ENCODE measurements at places on chromosomes 1 and 21. TPM values are rescaled to one million over a fixed set of nuclear protein-coding genes. Genes with fewer than 3 reads are reported as not detected.

HES2 gene
- 4.3 TPM for total RNA-seq

SLC35D1 gene
- 15.3 TPM for total RNA-seq

LCE2A gene
- total RNA-seq, result 0.79 TPM

MTF1 gene
- 3.5 TPM for total RNA-seq

GPR161 gene
- total RNA-seq, result 26.4 TPM

HMGCS2 gene
- not detected for total RNA-seq

ALX3 gene
- total RNA-seq, result not detected

KIAA1614 gene
- total RNA-seq, result 22.4 TPM

SYCP1 gene
- not detected for total RNA-seq

TAS1R1 gene
- total RNA-seq, result not detected

LHX4 gene
- not detected for total RNA-seq

C1QC gene
- not detected for total RNA-seq

RRP1 gene
- 11.4 TPM for total RNA-seq

FAM110D gene
- not detected for total RNA-seq

RAB25 gene
- 62.4 TPM for total RNA-seq

CFHR2 gene
- total RNA-seq, result not detected

DIO1 gene
- not detected for total RNA-seq

BNIPL gene
- 157 TPM for total RNA-seq

PTGS2 gene
- 47.6 TPM for total RNA-seq

IL22RA1 gene
- total RNA-seq, result 17.3 TPM

CHRM3 gene
- not detected for total RNA-seq

LRRC7 gene
- total RNA-seq, result not detected

CLCNKA gene
- total RNA-seq, result not detected

TAL1 gene
- total RNA-seq, result not detected

ERG gene
- not detected for total RNA-seq

OPRD1 gene
- total RNA-seq, result 0.79 TPM

CLDN17 gene
- total RNA-seq, result not detected

SYTL1 gene
- 165 TPM for total RNA-seq

CR1L gene
- not detected for total RNA-seq

INTS3 gene
- 44.8 TPM for total RNA-seq

KRTAP19-3 gene
- total RNA-seq, result not detected

COL16A1 gene
- 26.6 TPM for total RNA-seq

LHX8 gene
- not detected for total RNA-seq

TPTE gene
- total RNA-seq, result 0.22 TPM

PDE9A gene
- total RNA-seq, result 0.11 TPM

HSD3B2 gene
- total RNA-seq, result not detected

FAM72A gene
- 14.9 TPM for total RNA-seq
